ENCODE measurements at places on chromosomes 3 and 15.

DNA sequence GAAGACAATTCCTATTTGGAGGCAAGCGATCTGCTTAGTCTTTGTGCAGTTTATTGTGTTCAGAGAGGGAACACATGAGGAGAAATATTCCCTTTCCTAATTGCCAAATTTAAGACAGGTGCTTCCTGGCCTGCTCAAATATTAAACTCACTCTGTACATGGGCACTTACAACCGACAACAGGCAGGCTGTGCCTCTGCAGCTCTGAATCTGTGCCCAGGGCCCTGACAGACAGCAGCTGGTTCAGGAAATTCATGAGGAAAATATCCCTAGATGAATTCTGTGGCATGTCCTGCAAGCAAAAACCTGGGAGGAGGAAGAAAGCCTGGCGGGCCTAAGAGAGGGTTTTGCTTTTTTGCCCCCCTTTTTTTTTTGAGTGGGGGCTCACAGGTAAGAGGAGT, 169.3 kb upstream of the TRIM42 start:
- no peak for DNase-seq

- no peak for DNase-seq
Observed at GRCh38 chr3:39917065-39917773, 107.8 kb downstream of the MYRIP start.

DNA sequence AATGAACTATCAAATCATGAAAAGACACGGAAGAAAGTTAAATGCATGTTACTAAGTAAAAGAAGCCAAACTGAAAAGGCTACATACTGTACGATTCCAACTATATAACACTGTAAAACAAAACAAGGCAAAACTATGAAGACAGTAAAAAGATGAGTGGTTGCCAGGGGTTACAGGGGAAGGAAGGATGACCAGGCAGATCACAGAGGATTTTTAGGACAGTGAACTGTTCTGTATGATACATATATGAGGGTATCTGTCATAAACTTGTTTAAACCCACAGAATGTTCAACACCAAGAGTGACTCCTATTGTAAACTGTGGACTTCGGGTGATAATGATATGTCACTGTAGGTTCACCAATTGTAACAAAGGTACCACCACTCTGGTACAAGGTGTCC, 60.6 kb downstream of the CHSY1 start:
- DNase-seq, result no peak

DNA sequence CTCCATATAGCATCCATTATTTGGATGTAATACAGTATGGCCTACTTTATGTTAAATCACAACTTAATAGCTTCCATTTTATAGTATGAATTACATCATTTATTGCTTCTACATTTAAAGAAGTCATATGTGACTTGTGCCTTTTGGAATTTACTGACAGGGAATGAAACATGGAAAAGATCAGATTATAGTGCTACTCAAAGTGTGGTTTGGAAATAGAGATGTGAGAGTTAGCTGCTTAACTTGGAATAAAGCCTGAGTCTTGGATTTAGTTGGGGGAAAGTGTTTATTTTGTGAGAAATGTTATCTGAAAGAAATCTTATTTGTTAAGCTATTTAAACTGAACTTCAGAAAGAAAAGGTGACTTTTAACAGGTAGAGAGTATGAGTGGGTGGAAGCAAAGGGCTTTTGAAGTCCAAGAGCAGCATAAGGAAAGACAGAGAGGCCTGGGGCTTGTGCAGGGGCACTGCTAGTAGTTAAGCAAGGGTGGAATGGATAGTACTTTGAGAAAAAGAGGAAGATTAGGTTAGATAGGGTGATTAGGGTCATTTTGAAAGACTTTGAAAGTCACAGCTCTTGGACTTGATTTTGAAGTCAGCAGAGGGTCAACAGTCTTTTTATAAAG, 60.5 kb downstream of the SLMAP start:
- DNase-seq, result no peak

GRCh38 chr15:89770041-89770440, 6.1 kb upstream of the MESP2 start:
- no peak for DNase-seq

DNA sequence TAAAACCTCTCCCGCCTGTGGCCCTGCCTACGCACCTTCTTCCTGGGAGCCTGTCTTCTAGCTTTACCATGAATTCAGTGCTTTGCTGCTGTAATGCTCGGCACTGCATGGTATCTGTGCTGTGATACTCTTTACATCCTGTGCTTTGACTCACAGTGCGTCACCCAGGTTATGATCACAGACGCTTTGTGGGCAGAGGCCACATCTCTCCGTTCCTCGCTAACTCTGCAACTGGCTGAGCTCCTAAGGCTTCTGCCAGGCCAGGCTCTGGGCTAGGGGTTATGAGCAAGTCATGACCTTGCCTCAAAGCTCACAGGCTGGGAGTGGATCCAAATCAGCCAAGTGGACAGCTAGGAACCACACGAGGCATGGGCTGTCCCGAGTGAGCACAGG, 23.2 kb downstream of the SPTBN5 start:
- DNase-seq, result no peak

GRCh38 chr3:183210862-183211341, 42.2 kb upstream of the B3GNT5 start:
- DNase-seq, result no peak

DNA sequence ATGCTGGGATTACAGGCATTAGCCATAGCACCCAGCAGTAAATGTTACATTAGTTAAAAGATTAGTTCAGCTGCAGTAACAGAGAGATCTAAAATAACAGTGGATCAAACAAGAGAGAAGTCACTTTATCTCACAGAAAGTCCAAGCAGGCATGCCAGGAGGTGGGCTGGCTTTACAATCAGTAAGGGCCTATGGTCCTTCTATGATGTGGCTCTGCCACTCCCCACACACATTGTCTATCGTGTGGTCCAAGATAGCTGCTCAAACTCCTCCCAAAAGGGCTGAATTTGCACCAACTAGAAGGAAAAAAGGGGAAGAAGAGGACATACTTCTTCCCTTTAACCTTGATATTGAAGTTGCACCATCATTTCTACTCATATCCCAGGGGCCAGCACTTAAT, 4.6 kb upstream of the RUVBL1 start:
- no peak for DNase-seq

GRCh38 chr3:115488409-115488808, 134.9 kb upstream of the GAP43 start:
- no peak for DNase-seq

DNA sequence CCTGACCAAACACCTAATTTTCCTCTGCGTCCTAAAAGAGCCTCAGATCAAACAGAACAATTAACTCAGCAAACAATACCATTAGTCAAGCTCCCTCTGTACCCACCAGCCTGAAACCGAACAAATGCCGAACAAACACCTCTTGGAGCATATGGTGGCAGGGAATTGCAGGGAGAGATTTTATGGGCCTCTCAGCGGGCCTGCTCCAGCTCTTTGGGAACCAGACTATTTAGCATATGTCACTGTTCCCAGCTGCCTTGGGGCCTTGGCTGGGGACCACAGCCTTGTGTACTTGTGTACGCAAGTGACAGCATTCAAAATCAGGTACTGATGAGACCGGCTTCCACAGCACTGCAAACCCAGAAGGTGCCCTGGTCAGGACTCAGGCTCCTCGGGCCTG, 388.8 kb upstream of the PPP2R3A start:
- DNase-seq, result no peak

DNA sequence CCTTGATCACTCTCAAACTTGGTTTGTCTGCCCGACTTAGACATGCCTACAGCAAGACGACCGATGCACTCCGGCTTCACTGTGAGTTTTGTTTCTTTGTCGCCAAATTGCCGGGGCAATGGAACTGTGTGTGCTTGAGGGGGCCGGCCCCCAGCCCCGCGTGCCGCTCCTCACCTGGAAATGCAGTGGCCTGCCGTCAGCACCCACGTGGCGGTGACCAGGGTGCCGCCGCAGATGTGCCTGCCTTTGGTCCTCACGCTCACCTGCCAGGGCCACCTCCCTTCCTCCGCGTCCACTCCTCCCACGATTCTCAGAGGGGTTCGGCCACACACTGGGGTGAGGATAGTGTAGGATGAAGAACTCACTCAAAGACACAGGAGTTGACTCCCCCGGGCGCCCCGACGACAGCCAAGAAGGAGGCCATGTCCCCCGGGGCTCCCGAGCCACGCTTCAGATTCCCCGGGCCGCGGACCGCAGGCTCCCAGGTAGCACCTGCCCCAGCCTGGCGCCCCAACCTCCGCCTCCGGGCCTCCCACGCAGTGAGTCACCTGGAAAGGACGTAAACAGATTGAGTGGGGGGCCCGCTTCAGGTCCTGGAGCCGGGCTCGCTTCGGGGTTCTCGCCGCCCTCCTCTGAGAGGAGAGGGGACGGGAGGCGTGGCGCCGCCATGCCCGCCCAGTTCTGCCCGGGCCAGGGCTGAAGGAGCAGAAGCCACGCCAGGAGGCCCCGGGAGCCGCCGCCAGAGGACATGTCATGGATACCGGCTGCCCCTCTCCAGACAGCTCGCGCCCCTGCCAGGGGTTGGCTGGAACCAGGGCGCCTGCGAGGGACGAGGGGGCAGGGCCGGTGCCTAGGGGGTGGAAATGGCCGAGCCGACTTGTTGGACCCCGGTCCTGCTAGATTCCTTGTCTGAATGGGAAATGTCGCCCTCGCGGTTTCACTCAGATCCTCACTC, 29.6 kb downstream of the MYL3 start:
- no peak for DNase-seq

GRCh38 chr15:35305946-35306345, 220.9 kb upstream of the NANOGP8 start:
- DNase-seq, result no peak

GRCh38 chr15:92545996-92546395, 109.6 kb downstream of the FAM174B start:
- DNase-seq, result no peak

- no peak for DNase-seq
Observed at GRCh38 chr3:195040094-195040493, 230.9 kb downstream of the XXYLT1 start.

GRCh38 chr3:53114011-53114400, 16.2 kb downstream of the RFT1 start:
- peak; percentile 88 for DNase-seq

GRCh38 chr15:64842986-64843561, 1.4 kb downstream of the PLEKHO2 start:
- DNase-seq, result peak; percentile 46

DNA sequence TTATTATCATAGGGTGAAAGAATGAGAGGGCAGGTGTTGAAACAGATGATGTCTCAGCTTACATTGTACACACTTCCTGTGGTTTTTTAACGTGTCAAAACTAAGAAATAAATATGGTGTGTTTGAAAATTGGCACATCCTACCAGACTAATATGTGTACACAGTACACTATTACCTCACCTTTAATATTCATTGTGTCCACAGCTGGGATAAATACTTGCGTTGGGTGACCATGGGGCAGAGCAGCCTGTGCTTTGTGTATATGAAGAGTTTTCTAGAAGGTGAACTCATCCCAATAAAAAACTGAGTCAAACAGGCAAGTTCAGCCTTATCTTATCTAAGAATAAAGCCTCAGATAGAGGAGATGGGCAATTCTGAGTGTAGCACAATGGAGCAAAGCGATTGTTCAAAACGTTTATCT, 17.3 kb downstream of the SUCNR1 start:
- no peak for DNase-seq

DNA sequence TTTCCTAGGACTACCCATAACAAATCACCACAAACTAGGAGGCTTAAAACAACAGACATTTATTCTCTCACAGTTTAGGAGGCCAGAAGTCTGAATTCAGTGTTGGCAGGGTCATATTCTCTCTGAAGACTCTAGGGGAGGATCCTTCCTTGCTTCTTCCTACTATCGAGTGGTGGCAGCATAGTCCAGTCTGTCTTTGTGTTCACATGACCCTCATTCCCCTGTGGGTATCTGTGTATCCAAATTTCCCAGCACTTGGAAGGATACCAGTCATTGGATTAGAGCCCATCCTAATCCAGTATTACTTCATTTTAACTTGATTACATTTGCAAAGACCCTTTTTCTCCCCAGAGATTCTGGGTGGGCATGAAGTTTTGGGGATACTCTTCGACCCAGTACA, 63.8 kb downstream of the GMPS start:
- no peak for DNase-seq

- DNase-seq, result no peak
Observed at GRCh38 chr3:135528413-135529015, 437.0 kb upstream of the PPP2R3A start.

DNA sequence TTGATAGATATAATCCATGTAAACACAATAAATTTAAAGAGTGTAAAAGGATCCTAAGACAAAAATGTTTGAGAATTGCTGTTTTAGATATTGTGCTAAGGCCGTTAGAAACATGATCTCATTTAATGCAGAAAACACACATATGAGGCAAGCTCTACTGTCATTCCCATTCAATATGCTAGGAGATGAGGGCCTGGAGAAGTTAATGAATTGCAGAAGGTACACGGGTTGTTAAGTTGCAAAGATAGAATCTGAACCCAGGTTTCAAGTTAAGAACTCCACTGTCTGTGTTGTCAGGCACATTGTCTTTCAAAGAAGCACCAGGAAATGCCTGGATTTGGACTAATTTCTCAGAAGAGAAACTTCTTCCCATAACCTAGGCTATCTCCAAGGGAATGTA, 65.1 kb upstream of the SAMMSON start:
- no peak for DNase-seq

DNA sequence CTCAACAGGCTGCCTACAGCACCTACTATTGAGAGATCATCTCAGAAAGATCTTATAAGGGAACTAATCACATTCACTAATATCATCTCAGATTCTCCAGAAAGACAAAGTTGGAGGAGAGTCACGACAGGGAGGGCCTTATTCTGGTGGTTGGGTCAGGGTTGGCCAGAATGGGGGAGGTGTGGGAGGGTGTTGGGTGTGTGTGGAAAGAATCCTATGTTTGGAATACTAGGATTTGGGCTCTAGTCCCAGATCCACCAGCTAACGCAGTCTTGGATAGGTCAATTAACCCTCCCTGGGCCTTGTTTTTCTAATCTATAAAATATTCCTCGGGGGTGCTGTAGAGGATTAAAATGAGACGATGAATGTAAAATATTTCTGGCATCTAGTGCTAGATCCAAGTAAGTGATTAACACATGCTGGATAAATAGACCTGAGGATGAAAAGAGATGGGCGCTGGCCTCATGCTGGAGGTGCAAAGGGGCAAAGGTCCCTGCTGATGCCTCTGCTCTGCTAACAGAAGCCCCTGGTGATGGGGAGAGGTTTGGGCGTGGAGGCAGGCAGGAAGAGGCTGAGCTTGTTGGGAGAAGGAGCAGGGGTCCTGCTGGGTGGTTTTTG, 67.6 kb upstream of the ETV5 start:
- DNase-seq, result no peak

- DNase-seq, result no peak
Observed at GRCh38 chr15:57149196-57149595, 227.1 kb upstream of the CGNL1 start.

- no peak for DNase-seq
Observed at GRCh38 chr3:27658741-27659140, 63.4 kb downstream of the EOMES start.

- no peak for DNase-seq
Observed at GRCh38 chr3:130772129-130772528, 25.5 kb upstream of the PIK3R4 start.
